ENCODE measurements at places on chromosomes 4 and X.

DNA sequence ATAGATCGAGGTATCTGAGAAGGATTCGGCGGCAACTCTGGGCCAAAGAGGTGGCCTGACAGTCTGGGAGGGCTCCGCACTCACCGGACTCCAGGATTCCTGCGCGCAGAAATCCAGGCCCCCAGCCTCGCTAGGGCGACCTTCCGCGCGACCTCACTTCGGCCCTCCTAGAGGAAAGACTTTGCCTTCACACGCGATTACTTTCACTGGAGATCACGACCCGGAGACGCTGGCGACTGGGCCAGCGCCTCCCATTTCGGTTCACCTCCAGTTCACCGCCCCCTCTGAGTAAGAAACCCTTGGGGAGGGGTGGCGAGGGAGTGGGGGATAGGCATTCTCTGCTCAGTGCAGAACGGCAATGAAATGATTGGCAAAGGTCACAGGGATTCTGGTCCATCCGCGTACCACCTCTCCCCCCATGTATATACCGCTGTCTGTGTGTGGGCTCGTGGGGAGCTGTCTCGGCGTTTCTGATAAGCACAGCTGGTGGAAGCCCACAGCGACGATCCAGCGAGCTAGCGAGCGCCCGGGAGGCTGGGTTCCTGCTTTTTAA, 2.5 kb downstream of the POU3F4 start:
- no peak for DNase-seq

- DNase-seq = no peak
Observed at GRCh38 chrX:11756354-11757318, 1.4 kb upstream of the MSL3 start.

GRCh38 chr4:159266981-159267868, 164.3 kb downstream of the RAPGEF2 start:
- DNase-seq = peak; percentile 16

- DNase-seq = no peak
Observed at GRCh38 chrX:153662266-153662665, 11.3 kb downstream of the PNCK start.

- no peak for DNase-seq
Observed at GRCh38 chr4:53189011-53189410, 176.8 kb downstream of the SCFD2 start.

- DNase-seq = no peak
Observed at GRCh38 chr4:74671080-74671698, 123.1 kb downstream of the BTC start.
